ENCODE measurements at places on chromosomes 7 and 10.
A peak's percentile ranks its signal among the peaks of the same experiment; 100 is the strongest.

GRCh38 chr7:17558558-17559332, 260.3 kb downstream of the AHR start:
- DNase-seq, result no peak

DNA sequence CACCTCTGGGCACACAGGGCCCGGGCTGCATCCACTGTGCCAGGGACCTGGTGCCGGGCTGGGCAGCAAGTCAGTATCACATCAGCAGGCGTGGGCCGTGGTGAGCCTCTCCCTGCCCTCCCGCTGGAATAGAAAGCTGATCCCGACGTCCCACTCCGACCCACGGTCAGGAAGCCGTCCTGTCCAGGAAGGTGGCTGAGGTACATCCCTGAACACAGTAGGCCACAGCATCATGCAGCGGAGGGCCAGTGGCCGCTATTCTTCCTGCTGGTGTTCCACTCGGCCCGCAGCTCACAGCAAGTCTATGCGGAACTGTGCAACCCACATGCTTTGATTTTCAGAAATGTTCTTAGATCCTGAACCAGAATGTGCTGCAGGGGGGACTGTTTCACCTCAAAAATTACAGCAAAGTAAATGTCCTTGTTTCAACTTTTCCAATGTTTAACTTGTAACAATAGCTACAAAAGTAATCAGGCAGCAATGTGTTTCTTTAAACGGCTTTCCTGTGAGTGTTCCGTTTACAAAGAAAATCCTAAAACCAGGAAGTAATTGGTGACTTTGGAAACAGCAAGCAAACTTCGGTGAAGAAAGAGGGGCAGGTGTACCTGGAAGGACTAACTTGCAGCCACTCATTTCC, 676 bp upstream of the GPR146 start:
- no peak for DNase-seq

DNA sequence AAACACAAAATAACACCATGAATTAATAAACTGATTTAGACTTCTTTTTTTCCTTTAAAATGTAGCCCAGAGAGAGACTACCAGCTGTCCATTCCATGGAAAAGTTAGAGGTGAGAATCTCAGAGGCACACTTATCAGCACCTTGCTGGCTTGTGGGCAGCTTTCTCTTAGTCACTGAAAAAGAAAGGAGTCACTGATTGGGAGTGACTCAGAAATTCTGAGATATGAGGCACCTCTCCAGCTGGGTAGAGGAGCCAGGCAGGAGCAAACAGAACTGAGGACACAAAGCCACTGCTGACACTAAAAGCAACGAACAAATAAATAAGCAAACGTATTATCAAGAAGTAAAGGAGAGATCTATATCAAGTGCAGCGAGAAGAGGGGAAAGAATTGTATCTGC, 310.6 kb downstream of the PARD3 start:
- DNase-seq, result no peak

DNA sequence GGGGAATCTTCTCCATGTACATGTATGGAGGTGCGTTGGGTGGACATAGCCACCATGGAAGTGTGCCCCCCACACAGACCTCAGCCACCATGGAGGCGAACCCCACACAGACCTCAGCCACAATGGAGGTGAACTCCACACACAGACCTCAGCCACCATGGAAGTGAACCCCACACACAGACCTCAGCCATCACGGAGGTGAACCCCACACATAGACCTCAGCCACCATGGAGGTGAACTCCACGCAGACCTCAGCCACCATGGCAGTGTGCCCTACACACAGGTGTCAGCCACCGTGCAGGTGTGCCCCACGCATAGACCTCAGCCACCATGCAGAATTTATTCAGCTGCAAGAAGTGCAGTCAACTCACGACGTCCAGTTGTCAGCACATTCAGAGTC, 339.7 kb downstream of the ACTR3B start:
- DNase-seq, result no peak

DNA sequence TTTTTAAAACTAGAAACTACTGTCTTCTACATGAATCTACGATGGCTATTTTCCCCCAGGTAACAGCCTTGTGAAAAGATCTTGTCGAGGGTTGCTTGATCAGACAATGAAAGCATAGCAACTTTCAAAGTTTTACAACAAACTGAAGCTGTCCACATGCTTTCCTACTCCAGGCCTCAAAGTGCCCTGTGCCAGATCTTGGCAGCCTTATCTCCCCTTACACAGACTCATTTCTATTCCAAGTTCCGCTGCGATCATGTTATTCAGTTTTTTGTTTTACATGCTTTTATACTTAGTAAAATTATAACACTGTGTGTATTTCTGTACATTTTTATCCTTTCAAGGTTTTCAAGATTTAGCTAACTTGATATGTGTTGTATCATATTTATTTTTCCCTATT, 661.7 kb upstream of the SORCS1 start:
- DNase-seq, result no peak

DNA sequence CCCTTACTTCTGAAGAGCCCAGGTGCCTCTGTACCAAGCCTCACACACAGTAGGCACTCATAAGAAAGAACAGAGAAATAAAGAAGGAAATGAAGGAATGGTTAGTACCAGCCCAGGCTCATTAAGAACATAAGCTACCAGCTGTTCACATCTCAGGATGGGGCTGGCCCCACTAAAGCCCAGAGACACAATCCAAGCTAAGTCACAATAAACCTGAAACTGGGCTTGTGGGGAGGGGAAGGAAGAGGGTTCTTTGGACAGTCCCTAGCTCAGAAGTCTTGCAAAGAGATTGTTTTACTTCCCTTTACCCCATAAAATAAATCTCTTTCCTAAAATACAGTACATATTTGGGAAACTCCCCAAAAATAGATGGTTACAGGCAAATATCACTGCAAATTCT, 24.3 kb downstream of the FBXW4 start:
- no peak for DNase-seq

- no peak for DNase-seq
Measured at GRCh38 chr7:40922316-40922670, 780.6 kb downstream of the INHBA start.

- DNase-seq, result no peak
Measured at GRCh38 chr7:91850455-91850854, 30.0 kb downstream of the MTERF1 start.

GRCh38 chr10:100307684-100308083, 21.2 kb upstream of the BLOC1S2 start:
- DNase-seq, result no peak

DNA sequence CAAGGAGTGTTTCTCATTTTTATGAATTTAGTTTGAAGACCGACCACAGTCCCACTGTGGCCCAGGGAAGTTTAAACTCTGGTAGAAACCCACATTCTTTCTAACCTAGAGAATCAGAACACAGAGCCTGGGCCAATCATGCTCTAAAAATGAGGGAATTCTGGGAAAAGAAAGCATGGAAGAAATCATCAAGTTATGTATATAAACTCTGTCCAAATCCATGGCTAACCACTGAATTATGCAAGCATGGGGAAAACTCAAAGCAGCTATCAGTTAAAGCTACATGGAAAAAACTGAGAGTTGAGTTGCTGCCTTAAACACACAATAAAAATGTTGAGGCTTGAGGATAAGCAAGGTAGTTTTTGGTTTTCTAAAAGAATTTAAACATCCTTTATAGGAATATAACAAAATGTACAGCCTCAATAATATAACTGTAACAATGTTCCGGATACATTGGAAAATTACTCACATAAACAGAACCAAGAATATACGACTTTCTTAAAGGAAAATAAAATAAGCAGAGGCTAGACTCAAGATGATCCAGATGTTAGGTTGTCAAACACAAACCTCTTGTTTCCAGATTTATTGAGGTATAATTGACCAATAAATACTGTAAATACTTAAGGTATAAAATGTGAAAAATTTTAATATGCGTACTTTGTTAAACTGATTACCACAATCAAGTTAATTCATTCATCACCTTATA, 311.2 kb upstream of the GNAI1 start:
- no peak for DNase-seq

- peak; percentile 67 for DNase-seq
Measured at GRCh38 chr10:119416855-119417254, 125.7 kb downstream of the RGS10 start.

DNA sequence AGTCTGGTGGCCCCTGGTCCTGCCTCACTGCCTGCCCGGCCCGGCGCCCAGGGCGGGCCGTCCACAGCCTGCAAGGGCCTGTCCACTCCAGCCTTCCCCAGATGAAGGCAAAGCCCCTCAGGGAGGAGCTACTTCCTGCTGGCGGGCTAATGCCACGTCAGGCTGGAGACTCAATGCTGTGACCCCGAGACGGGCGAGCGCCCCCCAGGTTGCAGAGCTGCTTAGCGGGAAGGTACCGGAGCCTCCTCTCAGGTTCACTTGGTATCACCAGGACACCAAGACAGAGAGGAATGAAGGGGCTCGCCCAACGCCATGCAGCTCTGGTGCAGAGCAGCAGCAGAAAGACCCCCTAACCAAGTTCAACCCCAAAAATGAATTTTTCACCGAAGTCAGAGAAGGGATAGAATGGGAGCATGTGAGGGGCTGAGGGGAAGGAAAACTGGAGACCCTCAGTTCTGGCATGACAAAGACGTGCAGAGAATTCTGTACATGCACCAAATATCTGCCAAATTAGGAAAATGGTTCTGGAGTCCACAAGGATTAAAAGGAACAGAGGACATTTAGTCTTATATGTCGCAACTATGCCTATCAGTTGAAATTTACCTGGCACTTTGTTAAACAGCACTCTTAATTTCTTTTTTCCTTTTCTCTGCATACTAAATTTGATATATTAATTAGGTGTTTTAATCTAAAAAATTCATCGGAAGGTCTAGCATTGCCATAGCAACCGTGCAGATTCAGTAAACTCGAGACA, 2.8 kb downstream of the STK32C start:
- no peak for DNase-seq

- DNase-seq, result no peak
Measured at GRCh38 chr10:3295582-3296151, 123.1 kb upstream of the PITRM1 start.

Measured in right forelimb (tissue), 1 donor.